ENCODE measurements at places on chromosomes 1 and 21. TPM values are rescaled to one million over a fixed set of nuclear protein-coding genes. Genes with fewer than 3 reads are reported as not detected.

DNA sequence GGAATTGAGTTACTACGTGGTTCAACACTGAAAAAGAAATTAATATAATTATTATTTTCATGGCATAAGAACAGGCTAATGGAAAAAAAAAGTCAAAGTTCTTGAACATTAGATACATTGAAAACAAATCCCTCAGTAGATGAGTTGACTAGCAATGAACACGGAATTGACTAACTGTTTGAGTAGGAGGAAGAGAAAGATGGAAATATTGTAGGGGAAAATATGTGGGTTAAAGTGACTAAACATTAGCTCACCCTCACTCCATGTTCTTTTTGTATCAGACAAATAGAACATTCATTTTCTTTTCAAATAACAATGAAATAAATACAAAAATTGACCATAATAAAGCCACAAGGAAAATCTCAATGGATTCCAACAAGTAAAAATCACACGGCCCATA, 84.3 kb downstream of the KCNK2 start:
- DNase-seq: peak; percentile 74

- DNase-seq: no peak
Observed at GRCh38 chr1:163300568-163300967, 21.2 kb upstream of the NUF2 start.

DNA sequence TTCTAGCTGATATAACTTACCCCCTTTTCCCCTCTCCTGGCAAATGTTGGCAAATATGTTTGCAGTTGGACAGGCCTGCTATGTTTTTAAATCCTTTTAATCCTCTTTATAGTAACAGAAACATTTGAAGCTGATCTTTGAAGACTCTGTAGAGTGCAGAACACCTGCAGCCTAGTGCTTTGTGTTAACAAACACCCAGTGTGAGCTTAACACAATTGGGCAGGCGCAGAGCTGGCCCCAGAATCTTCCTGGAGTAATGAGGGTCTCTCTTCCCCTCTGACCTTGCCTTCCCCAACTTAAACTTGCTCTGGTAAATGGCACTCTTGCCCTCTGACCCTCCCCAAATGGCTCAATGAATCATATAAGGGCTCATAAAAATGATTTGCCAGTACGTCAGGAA, 247.9 kb upstream of the LYPLAL1 start:
- no peak for DNase-seq

GRCh38 chr1:232893481-232894313, 56.7 kb upstream of the NTPCR start:
- peak; percentile 26 for DNase-seq

DNA sequence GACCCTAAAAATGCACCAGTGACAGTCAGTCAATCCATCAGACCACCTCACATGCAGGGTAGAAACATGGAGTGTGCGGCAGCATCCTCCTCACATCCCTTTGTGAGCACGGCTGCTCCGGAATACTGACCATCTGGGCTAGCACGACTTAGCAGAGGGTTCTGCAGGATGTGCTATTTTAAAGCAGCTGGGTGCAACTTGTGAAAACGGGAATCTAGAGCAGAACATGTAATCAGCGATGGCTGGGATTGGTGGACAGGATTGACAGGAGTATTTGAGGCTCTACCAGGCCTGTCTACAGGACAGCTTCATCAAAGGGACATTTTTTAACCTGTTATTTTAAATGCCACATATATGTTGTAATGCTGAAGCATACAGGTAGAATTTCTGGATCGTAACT, 16.8 kb upstream of the PLEKHM2 start:
- DNase-seq: no peak

DNA sequence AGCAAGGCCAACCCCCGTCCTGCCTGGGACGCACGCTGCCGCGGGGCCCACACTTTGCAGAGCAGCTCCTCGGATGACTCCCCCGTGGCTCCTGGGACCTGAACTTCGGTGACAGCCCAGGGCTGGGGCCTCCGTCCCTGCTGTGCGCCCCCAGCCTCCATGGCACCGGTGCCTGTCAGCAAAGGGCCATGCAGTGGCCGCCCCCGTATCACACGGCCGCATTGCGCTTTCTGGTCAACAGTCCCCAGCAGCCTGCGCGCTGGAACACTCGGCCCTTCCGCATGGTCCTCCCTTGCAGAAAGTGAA, 18.0 kb downstream of the NADK start:
- DNase-seq: no peak

DNA sequence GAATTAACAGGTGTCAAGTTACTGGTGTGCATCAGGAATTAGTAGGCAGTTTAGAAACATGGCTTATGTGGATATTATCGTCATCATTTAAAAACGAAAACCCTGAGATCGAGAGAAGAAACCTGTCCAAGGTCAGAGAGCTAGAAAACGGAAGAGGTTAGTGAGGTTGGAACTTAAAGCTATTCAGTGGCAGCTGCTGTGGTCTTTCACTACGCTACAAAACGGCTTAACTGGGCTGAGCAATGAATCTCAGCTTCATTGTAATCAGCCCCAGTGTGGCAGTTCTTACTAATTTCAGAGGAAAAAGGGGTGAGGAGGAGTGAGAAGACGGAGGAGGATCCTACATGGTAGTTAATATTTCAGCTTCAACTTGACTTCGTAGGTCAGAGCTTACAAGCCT, 77.9 kb downstream of the DAB1 start:
- DNase-seq: no peak

GRCh38 chr1:162360237-162360873, 16.3 kb downstream of the SPATA46 start:
- DNase-seq: no peak

- peak; percentile 70 for DNase-seq
Observed at GRCh38 chr1:1283821-1284220, 3.6 kb downstream of the SCNN1D start.

- no peak for DNase-seq
Observed at GRCh38 chr21:30674312-30674711, 31.6 kb downstream of the KRTAP20-3 start.

- DNase-seq: peak; percentile 52
Observed at GRCh38 chr21:34129901-34130715, 56.7 kb downstream of the MRPS6 start.

DNA sequence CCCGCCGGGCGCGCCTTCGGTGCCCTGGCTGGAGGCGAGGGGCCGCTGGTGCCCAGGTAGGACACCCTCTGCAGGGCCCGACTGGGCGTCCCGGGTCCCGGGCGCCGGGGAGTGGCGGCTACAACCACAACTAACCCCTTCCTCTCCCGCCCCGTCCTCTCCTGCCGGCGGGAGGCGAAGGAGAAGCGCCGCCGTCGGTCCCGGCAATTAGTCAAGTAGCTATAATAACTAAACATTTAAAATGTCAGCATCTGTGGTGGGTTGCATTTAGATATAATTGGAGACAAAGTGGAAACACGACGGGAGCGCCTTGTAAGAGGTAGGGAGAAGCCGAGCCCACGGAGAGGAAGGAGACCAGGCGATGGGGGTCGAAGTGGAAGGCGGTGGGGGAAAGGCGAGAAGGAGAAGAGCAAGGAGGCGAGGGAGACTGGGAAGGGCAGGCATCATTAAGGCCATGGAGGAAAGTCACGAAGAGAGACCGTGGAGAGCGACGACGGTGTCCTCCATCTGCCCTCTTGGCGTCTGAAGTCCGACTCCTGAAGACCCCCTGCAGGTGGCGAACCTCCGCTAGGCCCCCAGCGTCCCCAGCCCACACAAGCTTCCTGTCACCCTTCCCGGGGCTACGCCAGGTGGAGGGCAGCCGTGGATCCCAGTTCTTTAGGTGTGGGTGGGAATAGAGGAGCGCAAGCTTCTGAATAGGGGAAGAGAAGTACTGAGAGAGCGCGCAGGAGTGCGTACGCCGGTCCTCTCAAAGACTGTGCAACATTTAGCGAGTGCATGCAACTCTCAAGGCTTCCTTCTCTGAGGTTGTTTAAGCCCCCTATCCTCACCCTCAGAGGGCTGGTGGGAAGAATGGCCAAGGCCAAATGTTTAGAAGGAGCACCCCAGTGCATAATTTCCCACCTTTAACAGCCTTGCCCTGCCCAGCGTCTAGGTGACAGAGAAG, 1.6 kb downstream of the CNIH3 start:
- DNase-seq: peak; percentile 24

DNA sequence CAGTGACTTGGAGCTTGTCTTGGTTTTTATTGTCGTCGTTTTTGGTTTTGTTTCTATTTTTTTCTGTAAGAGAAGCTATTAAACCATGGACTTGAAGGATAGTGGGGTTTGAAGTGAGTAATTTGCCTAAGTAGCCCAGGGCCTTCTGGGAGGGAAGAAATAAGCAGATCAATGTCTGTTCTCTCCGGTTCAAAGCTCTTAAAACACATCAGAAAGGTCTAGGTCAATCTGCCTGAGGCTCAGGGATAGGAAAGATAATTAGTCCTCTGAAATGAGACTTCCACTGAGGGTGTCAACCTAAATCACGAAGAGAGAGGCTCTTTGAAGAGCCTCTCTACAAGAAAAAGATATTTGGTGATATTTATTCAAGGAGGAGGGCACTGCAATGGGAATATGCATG, 178.0 kb downstream of the MATN1 start:
- DNase-seq: no peak

GRCh38 chr1:157849229-157849875, 7.7 kb upstream of the CD5L start:
- no peak for DNase-seq

- no peak for DNase-seq
Observed at GRCh38 chr1:218557731-218558130, 212.6 kb downstream of the TGFB2 start.

DNA sequence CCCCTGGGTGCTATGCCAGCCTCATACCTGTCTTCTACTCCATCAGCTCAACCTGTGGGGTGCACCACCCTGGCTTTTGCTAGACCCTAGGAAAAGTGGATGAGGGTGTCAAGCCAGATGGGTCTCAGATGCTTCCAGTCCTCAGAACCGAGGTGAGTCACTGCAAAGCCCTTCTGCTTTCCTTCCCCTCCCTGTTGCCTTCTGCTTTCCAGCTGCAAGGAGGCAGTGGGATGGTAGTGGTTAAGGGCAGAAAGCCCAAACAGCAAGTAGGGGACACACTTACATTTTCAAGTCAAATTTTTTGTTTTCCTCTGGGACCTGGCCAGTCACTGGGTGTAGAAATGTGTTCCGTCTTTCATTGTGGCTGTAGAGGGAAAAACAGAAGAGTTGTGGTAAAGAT, 60.7 kb upstream of the GOLT1A start:
- no peak for DNase-seq

DNA sequence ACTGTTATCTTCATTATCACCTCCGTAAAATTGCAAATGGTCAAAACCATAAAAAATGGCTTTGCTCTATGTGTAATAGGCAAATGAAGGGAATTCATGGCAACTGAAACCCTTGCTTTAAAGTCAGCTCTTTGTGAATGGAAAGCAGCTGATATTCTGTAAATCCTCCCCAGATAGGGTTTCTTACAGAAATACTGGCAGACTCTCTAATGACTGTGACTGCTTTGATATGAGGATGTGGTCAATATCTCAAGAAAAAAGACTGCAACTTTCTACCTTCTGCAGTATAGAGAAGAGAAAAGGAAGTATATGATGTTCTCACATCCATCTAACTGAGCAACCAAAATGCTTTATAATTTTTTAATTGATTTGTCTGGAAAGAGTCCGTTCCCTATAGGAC, 193.1 kb downstream of the ST6GALNAC3 start:
- DNase-seq: no peak

- DNase-seq: no peak
Observed at GRCh38 chr1:7186382-7187111, 401.3 kb downstream of the CAMTA1 start.

- DNase-seq: no peak
Observed at GRCh38 chr1:67666636-67667035, 18.4 kb upstream of the GADD45A start.

DNA sequence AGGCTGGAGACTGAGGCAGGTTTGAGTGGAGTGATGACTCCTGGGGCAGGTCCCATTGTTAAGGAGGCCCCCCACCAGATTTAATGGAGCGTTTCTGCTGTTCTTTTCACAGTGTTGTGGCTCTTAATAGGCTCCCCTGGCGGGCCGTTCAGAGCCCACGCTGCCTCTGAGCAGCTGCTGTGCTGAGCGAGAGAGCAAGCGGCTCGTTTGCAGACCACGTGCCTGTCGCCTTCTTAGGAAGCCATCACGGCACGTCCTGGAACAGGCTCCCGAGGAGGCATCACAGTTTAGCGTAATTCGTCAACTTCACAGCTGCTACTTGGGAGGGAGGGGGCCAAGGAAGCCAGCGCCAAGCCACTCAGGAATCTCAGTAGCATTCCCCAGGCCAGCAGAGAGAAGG, 70.5 kb upstream of the CTTNBP2NL start:
- DNase-seq: no peak

GRCh38 chr1:2159124-2159523, 35.4 kb downstream of the FAAP20 start:
- DNase-seq: no peak

DNA sequence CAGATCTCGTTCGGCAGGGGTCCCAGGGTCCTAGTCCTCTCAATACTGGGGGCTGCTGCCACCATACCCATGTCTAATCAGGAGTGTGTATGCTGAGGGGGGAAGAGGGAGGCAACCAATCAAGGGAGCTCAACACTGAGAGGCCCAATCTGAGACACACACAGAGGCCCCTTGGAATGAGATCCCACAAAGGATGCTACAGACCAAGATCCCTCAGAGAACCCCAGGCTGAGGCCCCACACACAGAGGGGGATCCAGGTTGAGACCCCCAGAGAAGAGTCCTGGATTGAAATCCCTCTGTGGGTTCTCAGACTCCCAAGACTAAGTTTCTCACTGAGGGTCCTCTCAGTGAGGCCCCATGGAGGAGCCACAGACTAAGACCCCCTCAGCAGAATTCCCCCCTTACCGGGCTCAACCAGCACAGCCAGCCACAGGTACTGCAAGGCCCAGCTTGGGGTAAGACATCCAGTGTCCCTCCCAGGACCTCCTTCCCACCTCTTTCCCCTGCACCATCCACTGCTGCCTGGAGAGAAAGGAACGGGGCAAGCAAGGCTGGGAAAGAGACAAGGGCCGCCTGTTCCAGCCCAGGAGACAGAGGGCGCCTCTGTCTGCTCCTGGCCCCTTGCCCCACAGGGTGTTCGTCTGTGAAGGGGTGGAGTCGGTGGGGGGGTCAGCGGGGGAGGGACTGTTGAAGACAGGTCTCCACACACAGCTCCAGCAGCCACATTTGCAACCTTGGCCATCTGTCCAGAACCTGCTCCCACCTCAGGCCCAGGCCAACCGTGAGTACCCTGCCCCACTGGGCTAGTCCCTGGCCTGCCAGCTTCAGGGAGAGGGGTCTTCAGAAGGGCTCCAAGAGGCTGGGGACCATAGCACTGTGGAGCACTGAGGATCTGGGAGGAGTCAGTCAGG, at the start of gene S100A1:
S100A1 (plus strand) TSS at position 720 of the 912 bp plus-strand sequence. CDS start 2,088 bp downstream, outside the sequence.
- no peak for DNase-seq

DNA sequence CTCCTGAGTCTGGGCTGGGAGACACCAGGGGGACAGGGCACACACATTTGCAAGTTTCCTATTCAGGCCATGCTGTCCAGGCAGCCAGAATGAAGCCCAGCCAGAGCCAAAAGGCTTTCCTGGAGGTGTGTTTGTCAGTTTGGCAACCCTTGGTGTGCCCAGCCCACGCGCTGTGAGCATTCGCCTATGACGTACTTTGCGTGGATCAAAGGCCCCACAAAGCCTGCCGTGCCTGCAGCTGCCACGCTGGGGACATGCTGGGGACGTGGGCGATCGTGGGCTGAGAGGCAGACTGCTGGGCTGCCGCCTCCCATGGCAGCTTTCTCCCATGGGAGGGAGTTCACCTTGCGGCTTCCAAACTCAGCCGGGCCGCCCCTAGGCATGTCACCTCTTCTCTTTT, 57.5 kb downstream of the CD247 start:
- DNase-seq: no peak

Gene RHD
- not detected for total RNA-seq

Gene DDAH1
- total RNA-seq: 168 TPM

Gene UTP25
- total RNA-seq: 12.2 TPM

Gene CELA2A
- total RNA-seq: not detected

Gene BLACAT1
- not detected for total RNA-seq

Gene THEM5
- not detected for total RNA-seq

Gene IGSF8
- 52.2 TPM for total RNA-seq

Gene NUP210L
- total RNA-seq: not detected

Gene RGSL1
- total RNA-seq: not detected

Gene GNG12
- 315 TPM for total RNA-seq

Gene TMEM240
- 3.3 TPM for total RNA-seq
